ENCODE measurements at places on chromosomes 5 and 9. TPM values are rescaled to one million over a fixed set of nuclear protein-coding genes. Genes with fewer than 3 reads are reported as not detected.

DNA sequence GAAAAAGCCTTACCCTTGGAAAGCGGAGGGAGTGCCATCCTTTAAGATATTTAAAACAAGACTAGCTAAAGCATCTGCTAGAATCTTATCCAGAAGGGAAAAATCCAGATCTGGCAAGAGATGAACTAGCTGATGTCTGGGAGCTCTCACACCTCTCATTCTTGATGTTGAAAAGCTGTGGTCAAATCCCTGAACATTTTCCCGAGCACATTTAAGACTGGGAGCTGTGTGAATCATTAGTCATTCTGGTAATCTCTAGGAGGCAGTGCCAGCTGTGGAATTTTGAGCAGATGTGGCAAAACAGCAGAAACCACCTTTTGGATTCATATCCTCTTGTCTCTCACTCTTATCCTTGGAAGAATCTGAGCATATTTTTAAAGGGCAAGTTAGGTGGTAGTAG lies 218.0 kb downstream of the MAN2A1 start:
- peaks cover 6% of the 10 kb centered on the region for H3K27me3 ChIP-seq
- peaks cover 4% of the 10 kb centered on the region for H3K4me1 ChIP-seq
- no peak overlapping the region for H3K27ac ChIP-seq
- H3K4me3 ChIP-seq, result no peak overlapping the region
- H3K36me3 ChIP-seq, result no peaks in the 10 kb centered on the region
- no peak for DNase-seq

DNA sequence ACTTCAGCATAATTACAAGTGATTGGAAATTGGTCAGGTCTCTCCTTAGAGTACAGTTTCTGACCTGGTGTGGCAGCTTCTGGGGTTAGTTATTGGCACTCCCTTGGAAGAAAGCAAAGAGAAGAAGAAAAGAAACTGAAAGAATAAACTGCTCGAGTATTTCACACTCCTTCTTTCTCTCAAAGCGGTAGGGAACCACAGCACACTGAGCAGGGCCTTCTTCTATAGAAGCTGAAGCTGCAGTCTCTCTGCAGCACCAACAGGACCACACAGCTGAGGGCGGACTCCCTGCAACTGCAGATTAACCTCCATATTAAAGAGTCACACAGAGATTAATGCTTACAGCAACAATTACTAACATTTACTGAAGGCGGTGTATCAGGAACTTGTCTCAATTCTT lies 152.0 kb downstream of the TRPM6 start:
- no peak for DNase-seq
- no peaks in the 10 kb centered on the region for H3K4me1 ChIP-seq
- H3K4me3 ChIP-seq, result no peak overlapping the region
- no peak overlapping the region for H3K27ac ChIP-seq

HEMGN gene
- not detected for total RNA-seq

NEUROG1 gene
- not detected for total RNA-seq

GRCh38 chr9:31119890-31120454 lies 1264.5 kb upstream of the ACO1 start:
- no peaks in the 10 kb centered on the region for H3K4me1 ChIP-seq
- DNase-seq, result no peak
- no peak overlapping the region for H3K27ac ChIP-seq
- peaks cover 17% of the 10 kb centered on the region for H3K27me3 ChIP-seq

COQ4 gene
- total RNA-seq, result 55.4 TPM
